ENCODE measurements at places on chromosomes 5 and 9. TPM values are rescaled to one million over a fixed set of nuclear protein-coding genes. Genes with fewer than 3 reads are reported as not detected.

NR5A1 gene
- total RNA-seq, result not detected

PTGES gene
- 44.9 TPM for total RNA-seq

HAPLN1 gene
- total RNA-seq, result 0.07 TPM

PANK3 gene
- 34.3 TPM for total RNA-seq

ZCCHC9 gene
- total RNA-seq, result 28.5 TPM

SLC34A3 gene
- not detected for total RNA-seq

LHFPL2 gene
- 62.5 TPM for total RNA-seq

MELK gene
- 27.1 TPM for total RNA-seq

FOXD4L6 gene
- not detected for total RNA-seq

MRRF gene
- 66.4 TPM for total RNA-seq

ACOT12 gene
- total RNA-seq, result not detected

ENHO gene
- total RNA-seq, result 4.0 TPM

FOXD4L4 gene
- total RNA-seq, result not detected

TSSK1B gene
- total RNA-seq, result not detected

OSMR gene
- 18.8 TPM for total RNA-seq

FOXD4L5 gene
- not detected for total RNA-seq

ATP10B gene
- not detected for total RNA-seq

FBXL7 gene
- total RNA-seq, result 0.12 TPM

SLC25A48 gene
- total RNA-seq, result not detected

BAAT gene
- not detected for total RNA-seq

ADAMTS12 gene
- total RNA-seq, result not detected

TRIP13 gene
- total RNA-seq, result 32.6 TPM

ANKH gene
- total RNA-seq, result 30.1 TPM

IRX4 gene
- total RNA-seq, result not detected

ITGA1 gene
- 9.6 TPM for total RNA-seq

THBS4 gene
- total RNA-seq, result 0.87 TPM

KCNT1 gene
- not detected for total RNA-seq

PPIC gene
- total RNA-seq, result 21.9 TPM

RAB3C gene
- not detected for total RNA-seq

FSTL4 gene
- total RNA-seq, result not detected

LCN9 gene
- not detected for total RNA-seq

SV2C gene
- total RNA-seq, result not detected

WDR38 gene
- not detected for total RNA-seq

ACTBL2 gene
- total RNA-seq, result 1.0 TPM

TSLP gene
- not detected for total RNA-seq

ZNF354C gene
- total RNA-seq, result not detected

SNCAIP gene
- total RNA-seq, result not detected

FAM193B gene
- total RNA-seq, result 33.6 TPM

C7 gene
- total RNA-seq, result not detected

LRRC70 gene
- total RNA-seq, result not detected

PALM2AKAP2 gene
- 0.14 TPM for total RNA-seq

PSIP1 gene
- 41.8 TPM for total RNA-seq

FUT7 gene
- total RNA-seq, result not detected

GRIA1 gene
- total RNA-seq, result not detected

C9 gene
- not detected for total RNA-seq

PRKAA1 gene
- total RNA-seq, result 83.2 TPM

FBXL17 gene
- total RNA-seq, result 4.8 TPM

PCDHA1 gene
- not detected for total RNA-seq

ZNF366 gene
- total RNA-seq, result not detected

ADAMTS16 gene
- 13.8 TPM for total RNA-seq

CDC20B gene
- not detected for total RNA-seq

OMD gene
- not detected for total RNA-seq

FGF18 gene
- total RNA-seq, result 3.6 TPM

PCDHB9 gene
- 1.1 TPM for total RNA-seq

AIF1L gene
- total RNA-seq, result 17.7 TPM

SLC2A8 gene
- 16.7 TPM for total RNA-seq

SPINK13 gene
- total RNA-seq, result 0.14 TPM

OBP2B gene
- total RNA-seq, result not detected
